GM18507 (cell line): ENCODE measurements at places on chromosomes 5 and 9.

DNA sequence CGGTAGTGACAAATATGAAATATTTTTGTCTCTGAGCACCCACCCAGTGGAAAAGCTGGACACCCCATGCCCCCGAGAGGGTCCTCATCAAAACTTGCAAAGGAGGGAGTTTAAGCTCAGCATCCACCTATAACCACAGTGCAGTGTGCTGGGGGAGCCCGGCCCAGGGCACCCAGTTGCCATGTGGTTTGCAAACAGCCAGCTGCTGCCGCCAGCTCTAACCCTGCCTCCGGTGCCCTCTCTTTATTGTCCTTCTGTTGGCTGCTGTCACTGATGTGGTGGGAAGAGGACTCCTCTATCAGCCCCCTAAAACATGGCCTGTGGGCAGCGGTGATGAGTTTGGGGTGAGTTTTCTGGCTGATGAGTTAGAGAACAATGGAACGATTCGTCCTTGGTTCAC is 160.9 kb upstream of the MVB12B start:
- no peak for DNase-seq

- DNase-seq: peak; percentile 60
Measured at GRCh38 chr9:35696520-35697215, 6.9 kb upstream of the TPM2 start.

GRCh38 chr9:70165006-70165602 is 93.7 kb upstream of the SMC5 start:
- DNase-seq: no peak

DNA sequence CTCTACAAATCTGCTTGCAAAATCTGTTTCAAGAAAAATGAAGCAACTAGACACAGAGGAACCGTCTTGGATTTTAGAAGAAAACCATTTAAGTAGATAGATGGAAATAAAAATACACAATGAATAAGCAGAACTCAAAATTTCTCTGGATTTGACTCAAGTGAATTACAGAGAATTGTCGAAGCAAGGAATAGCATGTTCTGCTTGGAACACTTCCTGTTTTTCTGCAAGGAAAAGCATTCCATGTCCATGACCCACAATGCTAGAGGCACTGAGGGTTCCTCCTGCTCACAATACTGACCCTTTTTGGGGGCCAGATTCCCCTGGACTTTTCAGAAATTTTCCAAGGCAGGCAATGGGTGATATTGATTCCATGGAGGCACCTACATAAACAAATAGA is 29.8 kb downstream of the PRUNE2 start:
- DNase-seq: no peak

DNA sequence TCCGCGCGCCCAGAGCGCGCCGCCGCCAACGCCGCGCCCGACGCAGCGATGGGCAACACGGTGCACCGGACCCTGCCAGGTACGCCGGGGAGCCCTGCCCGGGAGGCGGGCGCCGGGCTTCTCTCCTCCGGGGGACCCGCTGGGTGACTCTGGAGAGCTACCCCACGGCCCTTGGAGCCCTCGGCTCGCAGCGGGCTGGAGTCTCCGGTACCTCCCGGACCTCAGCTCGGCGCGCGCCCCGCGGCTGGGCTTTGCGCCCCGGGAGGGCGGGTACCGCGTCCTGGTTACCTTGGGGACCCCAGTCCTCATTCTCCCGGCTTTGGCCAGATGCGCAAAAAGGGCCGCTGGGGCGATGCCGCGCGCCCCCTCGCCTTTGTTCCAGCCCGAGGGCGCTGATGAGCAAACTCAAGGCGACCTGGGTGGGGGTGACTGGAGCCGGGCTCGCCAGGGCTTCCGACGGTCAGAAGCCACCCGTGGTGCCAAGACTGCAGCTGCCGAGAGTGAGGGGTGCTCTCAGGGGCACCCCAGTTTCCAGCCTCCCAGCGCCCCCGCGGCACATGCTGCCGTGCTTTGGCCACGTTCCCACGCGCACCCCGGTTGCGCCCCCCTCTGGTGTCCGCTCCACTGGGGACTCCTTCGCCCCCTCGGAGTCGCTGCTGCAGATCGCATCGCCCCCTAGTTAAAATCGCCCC is 442 bp downstream of the NEURL1B start:
- DNase-seq: no peak

GRCh38 chr9:1837453-1838084 is 177.6 kb upstream of the SMARCA2 start:
- peak; percentile 26 for DNase-seq
